ENCODE measurements at places on chromosomes 5 and 9.

GRCh38 chr9:89139455-89139854 is 39.2 kb downstream of the SHC3 start:
- no peak for DNase-seq

DNA sequence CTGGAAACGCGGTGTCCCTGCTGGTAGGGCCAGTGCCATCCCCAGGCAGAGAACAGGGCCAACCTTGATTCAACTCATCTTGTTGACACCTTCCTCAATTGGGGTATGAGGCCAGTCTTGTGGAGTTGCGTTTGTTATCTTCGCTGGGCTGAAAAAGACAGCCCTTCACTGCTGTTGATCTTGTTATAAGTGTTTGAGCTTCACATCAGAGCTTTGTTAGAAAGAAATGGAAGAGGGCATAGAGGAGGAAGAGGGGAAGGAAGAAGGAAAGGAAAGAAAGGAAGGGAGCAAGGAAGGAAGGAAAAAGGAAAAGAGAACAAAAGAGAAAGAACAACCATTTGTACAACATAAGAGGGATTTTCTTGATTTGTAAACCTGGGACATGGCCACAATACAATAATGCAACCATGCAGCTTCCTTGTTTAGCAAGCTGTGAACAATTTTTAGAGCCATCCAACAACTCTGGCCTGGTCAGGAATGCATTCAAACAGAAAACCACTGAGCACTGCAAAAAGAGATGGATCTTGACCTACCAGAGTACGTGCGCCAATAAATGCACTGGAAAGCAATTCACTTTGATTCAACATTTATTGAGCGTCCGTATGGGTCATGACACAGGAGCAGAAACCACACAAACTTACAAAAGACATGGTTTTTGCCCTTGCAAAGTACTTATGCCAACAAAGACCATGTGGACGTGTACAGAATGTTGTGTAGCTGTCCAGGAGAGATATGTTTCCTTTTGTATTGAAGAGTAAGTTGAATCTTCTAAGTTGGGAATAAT is 152.9 kb downstream of the TLE1 start:
- DNase-seq: no peak

DNA sequence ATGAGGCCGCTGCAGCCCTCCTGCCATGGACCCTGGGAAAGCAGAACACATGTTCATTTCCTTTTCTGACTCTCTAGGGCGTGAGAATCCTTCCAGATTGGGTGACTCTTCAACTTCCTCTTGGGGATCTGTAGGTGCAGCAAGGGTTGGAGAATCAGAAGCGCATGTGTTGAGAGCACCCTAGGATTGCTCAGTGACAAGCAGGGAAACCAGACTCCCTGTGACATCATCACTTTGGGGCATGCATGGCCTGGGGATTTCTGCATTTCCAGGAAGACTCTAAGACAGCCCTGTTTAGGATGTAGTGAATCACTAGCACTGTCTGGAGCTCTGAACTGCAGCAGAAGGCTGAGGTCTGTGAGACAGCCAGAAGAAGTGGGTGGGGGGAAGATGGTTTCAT is 15.1 kb upstream of the LCP2 start:
- no peak for DNase-seq

- DNase-seq: no peak
These were observed 9.2 kb upstream of the MXD3 start for GRCh38 chr5:177320879-177321278.

DNA sequence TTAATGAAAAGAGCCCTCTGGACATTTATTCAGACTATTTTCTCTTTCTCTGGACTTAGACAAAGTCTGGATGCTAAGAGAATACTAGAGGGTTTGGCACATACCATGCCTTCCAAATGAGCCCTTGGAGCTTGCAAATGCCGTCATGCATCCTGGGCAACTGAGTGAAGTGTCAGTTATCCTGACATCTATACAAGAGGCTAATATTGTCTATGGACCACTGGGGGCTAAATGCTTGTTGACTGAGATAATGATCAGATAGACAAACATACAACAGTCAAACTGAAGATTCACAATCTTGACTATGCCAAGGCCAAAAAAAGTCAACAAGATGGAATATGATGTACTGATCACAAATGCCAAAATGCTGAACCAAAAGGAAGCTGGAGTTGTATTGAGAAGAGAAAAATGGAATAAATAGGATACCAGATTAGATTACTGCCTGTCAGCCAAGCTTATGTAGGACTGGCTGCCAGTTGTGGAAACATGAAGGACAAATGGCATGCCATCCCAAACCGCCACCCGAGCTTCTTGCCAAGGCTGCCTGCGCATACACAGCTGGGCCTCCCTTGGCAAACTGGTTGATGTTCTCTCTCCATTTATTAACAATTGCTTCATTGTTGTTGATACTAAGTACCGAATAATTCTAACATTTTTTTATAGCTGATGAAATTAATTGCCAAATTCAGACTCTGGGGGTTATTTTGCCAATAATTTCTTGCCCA is 240.1 kb upstream of the GRAMD2B start:
- DNase-seq: no peak

DNA sequence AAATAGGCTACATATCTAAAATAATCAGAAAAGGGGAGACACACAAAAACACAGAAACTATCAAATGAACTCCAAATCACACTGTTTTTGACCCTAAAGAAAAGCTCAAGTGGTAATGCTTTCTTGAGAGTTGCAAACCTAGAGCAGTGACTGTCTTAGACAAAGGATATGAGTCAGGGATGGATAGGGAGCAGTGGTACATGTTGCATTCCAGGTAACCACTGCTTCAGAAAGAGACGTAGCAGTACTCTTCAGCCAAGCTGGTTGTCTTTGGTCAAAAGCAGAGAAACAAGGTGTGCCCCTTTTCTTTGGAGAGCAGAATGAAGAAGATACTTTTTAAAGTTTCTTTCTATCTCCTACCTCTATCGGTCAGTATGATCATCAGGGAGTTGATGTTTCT is 1003.6 kb downstream of the CDH9 start:
- DNase-seq: no peak

- no peak for DNase-seq
These were observed 1234.8 kb upstream of the C9orf72 start for GRCh38 chr9:28808042-28808441.

DNA sequence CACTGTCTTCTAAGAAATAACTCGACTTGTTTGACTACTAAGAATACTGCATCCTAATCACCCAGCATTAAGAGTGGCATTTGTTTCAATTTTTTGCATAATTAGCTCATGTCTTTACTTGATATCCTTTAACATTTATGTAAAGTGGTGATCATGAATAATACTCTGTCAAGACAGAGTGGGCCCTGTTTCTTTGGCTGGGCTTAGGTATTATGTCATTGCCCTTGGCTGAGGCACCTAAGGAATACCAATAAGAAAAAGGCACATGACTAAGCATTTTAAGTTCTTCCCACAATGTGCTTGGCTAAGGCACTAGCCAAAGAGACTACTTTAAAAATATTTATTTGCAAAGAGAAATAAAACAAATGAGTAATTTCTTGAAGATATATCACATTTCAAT is 308.1 kb downstream of the CTNND2 start:
- no peak for DNase-seq

DNA sequence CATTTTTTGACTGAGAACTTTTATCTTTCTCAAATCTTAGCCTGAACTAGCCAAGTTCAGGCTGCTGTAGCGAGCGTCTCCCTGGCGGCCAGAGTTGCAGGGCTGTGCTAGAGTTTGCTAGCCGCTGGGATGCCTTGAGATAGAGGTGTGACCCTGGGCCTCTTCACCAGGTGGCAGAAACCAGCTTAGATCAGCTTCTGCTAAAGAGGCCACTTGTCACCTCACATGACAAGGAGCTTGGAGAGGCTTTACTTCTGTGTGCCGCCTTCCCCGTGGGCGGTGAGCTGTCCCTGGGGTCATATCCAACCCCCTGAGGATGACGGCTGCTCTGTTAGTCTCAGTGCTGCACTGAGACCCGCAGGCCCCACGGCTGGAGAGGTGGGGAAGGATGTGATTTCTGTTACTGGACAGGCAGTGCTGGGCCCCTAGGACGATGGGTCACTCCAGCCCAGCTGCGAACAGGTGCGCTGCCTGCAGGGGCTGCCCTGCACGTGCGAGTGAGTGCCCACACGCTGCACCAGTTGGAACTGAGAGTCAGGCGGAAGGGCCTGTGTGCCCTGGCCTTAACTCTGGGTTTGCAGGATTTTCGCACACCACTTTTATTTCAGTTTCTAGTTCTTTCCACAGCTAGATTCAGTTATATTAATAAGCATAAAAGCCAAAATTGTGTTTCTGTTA is 63.8 kb downstream of the EHMT1 start:
- DNase-seq: peak; percentile 38

GRCh38 chr5:100799166-100799565 is 103.9 kb downstream of the ST8SIA4 start:
- no peak for DNase-seq

DNA sequence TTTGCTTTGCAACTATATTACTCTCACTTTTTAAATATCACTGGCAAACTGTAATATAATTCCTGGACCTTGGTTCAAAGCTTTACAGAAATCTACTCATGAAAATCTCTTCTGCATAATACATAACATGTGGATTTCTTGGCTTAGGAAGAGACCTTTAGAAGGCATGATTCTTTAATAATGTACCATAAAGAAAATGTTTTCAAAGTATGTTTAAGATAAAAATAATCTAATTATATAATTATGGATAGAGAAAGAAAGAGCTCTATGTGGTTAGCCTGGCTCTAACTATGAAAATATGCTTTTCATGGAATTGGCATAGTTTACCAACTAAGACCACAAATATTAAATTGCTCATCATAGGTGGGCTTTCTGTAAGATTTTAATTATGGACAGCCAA is 817.8 kb downstream of the TLE1 start:
- no peak for DNase-seq

DNA sequence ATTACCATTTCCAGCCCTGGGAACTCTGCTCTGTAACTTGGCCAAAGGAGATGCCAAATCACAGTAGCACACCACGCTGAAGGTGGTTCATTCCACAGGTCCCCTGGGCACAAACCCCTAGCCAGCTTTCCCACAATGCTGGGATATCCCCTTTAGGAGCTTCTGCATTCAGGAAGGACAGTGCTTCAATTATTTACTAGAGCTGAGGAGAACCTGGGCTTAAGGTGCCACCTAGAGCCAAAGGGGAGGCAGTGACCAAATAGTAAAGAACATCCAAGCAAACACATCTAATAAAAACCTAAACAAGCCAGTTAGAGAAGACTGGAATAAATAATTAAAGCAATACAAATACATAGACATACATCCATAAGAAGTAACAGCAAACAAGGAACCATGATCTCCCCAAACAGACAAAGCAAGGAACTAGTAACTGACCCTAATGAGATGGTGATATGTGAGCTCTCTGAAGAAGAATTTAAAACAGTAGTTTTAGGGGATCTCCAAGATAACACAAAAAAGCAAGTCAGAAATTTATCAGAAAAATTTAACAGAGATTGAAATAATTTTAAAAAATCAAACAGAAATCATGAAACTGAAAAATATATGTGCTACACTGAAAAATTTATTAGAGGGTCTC is 14.6 kb downstream of the KIF4B start:
- DNase-seq: no peak

DNA sequence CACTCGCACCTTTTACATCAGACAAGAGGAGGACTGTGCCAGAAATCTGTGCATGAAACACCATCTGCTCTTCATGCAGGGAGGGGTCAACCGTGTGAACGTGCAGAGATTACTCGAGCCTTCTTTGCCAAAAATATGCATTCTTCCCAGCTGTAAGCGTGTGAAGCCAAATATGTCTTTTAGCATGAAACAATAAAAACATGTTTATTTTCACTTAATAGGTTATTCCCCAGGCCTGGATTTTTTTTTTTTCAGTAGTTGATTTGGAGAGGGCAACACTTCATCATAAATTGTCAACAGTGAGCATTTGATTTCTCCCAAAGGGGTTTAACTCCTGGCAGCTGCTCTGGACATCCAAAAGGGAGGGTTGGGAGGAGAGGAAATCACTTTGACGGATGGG is 23.8 kb downstream of the PLAC8L1 start:
- no peak for DNase-seq

DNA sequence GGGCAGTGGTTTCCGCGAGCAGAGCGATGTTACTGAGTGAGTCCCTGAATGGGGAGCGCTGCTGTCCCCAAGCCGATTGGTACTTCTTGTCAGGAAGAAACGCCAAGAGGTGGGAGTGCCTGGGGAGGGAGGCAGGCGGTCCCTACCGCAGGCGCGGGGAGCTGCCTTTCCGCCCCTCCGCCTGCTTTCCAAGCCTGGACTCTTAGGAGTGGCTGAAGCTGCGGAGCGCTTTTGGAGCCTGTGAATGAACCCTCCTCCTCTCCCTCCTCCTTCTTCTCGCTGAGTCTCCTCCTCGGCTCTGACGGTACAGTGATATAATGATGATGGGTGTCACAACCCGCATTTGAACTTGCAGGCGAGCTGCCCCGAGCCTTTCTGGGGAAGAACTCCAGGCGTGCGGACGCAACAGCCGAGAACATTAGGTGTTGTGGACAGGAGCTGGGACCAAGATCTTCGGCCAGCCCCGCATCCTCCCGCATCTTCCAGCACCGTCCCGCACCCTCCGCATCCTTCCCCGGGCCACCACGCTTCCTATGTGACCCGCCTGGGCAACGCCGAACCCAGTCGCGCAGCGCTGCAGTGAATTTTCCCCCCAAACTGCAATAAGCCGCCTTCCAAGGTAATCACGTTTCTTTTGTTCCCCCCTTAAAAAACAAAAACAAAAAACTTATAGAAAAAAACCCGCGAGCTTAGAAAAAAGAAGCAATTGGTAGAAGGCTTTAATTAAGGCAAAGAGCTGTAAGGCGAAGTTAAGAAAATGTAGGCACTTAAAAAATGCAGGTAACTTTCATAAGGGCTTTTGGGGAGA is at the start of gene VCAN:
TSS of gene VCAN (plus strand) at position 340 of the 808 bp plus-strand sequence. CDS start 11,775 bp downstream, outside the sequence.
- DNase-seq: no peak

GRCh38 chr5:172299916-172300439 is 16.4 kb upstream of the UBTD2 start:
- DNase-seq: no peak

GRCh38 chr9:98784831-98785806 is 11.2 kb downstream of the ANKS6 start:
- no peak for DNase-seq

GRCh38 chr5:31598640-31599611 is 40.0 kb upstream of the PDZD2 start:
- DNase-seq: no peak

GRCh38 chr9:87427851-87428506 is 69.7 kb upstream of the DAPK1 start:
- no peak for DNase-seq

All from NCI-H187 (cell line).